ENCODE measurements at places on chromosomes 3 and 15.

DNA sequence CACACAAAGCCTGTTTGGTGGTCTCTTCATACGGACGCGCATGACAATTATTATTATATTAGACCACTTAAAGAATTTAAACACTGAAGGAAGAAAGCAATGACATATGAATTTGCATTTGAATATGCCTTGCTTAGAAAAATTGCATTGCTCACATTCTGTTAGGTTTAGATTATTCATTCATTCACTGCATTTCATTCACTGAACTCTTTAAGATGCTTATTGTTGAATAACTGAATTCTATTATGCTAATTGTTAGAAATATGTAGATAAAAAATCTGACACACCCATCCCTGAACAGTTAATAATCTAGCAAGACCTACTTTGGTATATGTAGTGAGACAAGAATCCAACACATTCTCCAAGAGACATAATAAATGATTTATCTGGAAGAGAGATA lies 94.4 kb upstream of the PEX5L start:
- DNase-seq, result no peak

DNA sequence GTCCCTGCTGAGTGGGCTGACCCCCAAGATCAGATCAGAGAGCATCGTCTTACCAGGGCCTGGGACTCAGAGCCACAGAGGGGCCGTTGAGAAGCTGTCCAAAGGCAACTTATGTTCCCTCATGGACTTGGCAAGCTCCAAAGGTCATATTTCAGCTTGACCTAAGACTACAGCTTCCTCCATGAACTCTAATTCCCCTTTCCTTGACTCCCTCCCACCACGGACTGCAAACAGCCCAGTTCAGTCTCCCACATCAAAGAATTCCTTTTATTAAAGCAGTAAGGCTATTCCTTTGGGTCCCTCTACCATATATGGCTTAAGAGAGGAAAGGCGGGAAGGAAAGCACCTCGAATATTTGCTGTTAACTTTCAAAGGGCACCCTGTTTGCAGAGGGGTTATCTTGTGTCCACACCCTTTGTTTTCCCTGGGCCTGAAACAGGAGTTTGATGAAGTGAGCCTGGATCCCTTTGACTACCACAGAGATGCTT lies 146.1 kb upstream of the THBS1 start:
- no peak for DNase-seq

GRCh38 chr15:68791431-68792283 lies 29.0 kb downstream of the ANP32A start:
- peak; percentile 10 for DNase-seq

DNA sequence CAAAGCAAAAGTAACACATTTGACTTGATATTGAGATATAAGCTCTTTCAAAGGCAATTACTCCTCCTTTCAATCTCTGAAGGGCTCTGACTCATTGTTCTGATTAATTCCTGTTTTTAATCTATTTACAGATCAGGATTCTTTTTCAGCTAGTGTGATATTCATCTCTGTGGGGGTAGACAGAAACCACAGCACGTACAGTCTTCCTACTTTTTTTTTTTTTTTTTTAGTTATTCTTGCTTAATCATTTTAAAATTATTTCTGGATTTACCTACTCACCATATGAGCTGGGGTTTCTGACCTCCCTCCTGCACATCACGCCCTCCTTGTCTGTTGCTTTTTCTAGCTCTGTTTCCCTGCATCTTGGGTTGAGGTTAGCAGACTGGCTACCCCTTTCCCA lies 1.4 kb downstream of the CNTN3 start:
- no peak for DNase-seq

DNA sequence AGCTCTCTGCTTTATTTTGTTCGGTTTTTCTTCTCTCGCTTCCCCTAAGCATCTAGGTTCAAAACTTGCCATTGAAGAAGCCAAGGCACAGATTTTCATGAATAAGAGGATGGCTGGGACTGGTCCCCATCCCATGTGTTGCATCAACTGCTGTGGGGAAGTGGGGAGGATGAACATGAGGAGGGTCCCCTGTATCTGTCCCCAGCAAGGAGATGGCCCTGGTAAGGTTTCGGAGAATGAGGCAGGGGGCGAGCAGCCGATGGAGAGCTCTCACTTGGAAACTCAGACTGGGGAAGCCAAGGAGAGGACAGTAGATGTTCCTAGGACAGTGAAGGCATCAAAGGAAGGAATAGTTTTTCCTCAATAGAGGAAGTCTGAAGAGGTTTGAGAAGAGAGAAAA lies 142.0 kb upstream of the ATP2B2 start:
- no peak for DNase-seq

DNA sequence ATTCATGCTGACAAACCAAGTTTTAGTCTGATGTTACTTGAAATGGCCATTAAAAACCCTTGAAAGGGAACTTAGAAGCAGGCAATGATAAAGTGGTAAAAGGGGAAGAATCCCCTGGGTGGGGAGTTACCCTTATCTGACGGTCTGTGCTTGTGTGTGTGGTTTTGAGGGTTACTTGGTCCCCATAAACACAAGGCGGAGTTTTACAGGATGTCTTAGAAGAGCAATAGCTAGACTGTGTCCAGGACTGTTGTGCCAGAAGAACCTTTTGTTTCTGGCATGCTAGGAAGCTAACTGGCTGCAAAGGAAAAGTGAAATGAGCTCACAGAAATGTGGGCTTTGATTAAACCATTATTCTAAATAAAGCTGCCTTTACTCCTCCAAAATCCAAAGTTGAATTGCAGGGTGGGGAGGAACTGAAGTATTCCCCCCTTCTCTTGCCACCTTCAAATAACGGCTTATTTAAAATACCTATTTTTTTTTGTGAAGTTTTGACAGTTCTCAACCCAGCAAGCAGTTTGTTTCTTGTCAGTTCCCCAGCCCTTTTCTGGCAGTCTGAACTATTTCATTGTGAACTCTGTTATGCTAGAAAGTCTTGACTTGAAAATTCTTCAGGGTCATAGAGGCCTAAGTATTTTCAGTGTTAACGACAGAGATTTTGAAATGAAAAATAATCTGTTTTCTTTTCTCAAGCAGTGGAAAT lies 443.5 kb downstream of the OTOL1 start:
- DNase-seq, result no peak

DNA sequence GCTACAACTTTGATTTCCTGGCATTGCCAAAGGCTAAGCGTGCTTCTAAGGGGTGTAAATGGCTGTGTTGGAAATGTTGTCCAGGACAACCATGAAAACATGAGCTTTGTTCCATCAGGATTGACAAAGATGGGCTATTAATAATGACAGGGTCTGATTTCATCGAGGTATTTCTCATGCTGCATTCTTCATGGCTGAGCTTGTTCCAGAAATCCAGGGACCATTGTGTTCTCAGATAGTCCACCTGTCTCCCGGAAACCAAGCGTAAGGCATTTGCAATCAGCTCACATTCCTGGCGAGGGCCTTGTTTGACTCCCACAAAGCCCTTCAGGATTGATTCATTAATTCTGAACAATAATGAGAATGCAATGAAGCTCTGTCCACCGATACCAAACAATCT lies 111.3 kb downstream of the CD47 start:
- DNase-seq, result no peak

DNA sequence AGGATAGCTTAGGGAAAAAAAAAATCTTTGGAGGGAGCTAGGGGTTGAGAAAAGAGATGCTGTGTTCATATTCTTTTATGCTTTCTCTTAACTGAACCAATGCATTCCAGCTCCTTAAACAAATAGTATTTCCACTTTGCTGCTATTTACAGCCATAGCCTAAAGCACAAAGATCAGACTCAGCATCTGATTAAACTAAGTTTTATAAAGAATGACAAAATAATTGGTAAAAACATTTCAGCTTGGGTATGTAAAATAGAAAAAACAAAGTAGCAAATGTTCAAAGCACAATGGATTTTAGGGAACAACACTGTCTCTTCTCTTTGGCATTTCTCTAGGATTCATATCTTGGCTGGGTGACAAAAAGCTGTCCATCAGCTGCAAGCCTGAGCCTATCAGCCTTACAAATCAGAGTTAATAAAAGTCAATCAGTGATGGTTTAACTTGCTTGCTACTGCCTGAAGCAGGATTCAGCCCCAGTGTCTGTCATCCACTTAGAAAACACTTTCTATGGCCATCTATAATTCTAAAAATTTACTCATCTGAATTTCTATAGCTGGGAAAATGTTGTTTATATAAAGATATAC lies 232.1 kb upstream of the CDIN1 start:
- DNase-seq, result no peak

GRCh38 chr3:186097663-186098451 lies 11.0 kb downstream of the ETV5 start:
- DNase-seq, result no peak

GRCh38 chr15:80970658-80971057 lies 19.0 kb downstream of the MESD start:
- no peak for DNase-seq

DNA sequence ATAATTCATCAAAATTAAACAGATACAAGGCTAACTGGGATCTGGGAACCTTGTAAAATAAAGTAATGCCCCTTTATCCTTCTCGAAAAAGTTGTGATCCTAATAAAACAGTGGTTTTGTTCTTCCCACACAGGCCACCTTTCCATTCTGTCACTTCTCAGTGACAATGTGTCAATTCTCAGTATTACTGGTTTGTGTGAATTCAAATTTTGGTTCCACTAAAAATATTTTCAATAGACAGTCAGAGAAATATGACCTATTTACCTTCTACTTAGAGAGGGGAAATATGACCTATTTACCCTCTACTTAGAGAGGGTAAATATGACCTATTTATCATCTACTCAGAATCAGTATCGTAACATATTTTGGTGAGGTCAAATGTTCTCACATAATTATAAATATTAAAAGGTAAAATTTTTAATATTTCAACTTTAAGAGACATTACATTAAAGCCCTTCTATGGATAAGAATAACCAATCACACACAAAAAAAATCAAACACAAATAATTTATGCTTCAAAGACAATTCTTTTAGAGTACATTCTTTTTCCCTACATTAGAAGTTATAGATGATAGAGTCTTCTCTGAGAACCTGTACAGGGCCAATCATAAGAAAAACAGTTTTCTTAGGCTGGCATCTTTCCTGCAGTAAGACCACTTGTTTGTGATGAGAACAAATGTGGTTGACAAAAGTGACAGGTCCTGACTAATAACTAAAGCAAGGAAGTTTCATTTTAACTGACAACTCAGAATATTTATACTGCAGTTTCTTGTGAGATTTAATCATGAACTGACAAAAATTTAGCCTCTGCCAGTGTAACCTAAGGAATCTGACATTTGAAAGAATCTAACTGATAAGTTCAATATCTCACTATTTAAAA lies 323.3 kb downstream of the DIPK2A start:
- no peak for DNase-seq

GRCh38 chr3:113117511-113118234 lies 93.7 kb upstream of the BOC start:
- no peak for DNase-seq

DNA sequence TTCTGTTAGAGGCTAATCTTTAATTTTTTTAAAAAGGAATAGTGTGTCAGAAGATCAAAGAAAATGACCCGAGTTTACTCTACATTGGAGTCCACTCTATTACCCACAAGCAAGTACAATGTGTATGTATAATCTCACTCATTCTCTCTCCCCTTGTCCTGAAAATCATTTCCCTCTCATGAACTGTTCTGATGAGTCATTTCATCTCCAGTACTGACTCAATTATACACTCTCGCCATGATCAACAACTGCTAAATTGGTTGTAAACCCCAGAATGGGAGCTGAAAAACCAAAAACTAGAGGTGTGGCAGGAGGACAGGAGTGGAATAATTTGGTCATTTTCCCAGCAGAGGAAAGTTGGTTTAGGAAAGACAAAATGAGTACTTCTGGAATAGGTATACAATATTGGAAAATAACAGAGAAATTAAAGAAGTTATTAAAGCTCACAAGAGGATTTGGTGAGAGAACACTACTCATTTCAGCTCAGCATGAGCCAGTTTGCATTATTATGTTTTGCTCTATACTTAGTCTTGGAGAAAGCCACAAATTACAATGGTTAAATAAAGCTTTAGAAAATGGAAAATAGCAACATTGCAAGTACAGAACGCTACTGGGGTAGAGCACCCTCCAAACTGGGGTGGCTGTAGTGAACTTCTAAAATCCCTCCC lies 144.3 kb upstream of the PFN2 start:
- DNase-seq, result no peak

DNA sequence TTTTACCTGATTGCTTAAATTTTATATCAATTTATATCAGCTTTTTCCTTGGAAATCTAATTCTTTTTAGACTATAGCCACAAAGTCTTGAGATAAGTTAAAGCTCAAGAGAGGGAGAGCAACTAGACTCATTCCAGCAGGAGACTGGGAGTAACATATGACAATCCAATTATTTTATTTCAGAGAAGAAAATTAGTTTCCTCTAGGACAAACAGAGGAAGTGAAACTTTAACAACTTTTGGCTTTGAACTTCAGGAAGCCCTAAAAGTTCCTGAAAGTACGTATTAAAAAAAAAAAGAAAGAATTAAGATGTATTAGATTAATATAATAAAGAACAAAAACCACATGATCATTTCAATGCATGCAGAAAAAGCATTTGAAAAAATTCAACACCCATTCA lies 13.9 kb upstream of the UBE2E2 start:
- DNase-seq, result no peak

DNA sequence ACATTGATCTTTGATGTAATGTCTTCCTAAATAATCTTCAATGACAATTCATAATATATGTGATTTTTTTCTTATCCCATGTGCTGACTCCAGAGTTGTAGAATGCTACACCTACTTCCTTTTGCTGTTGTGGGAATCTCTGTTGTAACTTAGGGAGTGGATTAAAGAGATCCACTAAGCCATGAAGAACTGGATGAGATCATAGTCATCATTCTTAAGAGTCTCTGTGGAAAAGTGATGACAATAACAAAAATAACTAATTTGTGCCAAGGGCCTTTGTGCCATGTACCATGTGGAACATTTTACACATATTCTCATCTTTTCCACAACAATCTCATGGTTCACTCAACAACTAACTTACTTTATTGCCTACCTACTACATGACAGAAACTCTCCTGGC lies 162.9 kb upstream of the PDZRN3 start:
- DNase-seq, result no peak

DNA sequence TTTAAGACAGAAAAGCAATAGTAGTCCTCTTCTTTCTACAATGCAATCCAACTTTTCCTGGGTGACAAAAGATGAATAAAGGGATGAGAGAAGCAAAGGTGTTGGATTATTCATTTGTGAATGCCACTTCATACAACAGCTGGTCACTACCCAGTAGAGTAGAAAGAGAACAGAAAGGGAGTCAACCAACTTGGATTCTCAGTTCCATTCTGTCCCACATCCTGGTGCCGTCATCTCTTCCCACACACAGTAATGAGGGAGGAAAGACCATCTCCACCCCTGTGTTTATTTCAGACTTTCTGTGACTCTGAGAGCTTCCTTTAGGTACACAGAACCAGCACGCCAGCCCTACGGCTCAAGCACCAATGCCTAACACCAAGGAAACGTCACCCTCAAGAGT lies 71.0 kb downstream of the FOXP1 start:
- no peak for DNase-seq

GRCh38 chr3:160806094-160806493 lies 50.1 kb downstream of the PPM1L start:
- no peak for DNase-seq

DNA sequence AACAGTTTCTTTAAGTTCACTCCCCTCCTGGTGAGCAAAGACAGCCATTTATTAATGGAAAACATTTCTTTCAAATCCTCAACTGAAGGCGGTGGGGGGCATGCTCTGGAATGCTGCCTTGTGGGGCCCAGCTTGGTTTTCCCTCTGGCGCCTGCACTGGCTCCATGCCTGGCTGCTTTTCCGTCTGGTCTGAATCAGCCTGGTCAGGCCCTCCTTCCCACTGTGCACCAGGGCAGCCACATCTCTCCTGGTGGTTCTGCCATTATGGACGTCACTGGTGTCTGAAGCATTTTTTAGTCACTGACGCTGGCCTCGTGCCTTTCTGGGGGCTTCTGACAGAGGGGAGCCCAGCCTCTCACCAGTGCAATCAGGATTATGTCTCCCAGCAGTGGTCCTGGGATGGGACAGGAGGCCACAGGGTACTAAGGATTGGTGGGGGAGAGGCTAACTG lies 57.6 kb upstream of the APEH start:
- DNase-seq, result no peak

Data from activated naive CD4-positive, alpha-beta T cell (primary cell).